Eye (tissue), 1 donor: ENCODE measurements at places on chromosomes 2 and 18.

- DNase-seq, result no peak
Measured at GRCh38 chr2:191611614-191612013, 66.3 kb upstream of the NABP1 start.

- DNase-seq, result no peak
Measured at GRCh38 chr2:215782295-215782694, 231.1 kb downstream of the MREG start.

DNA sequence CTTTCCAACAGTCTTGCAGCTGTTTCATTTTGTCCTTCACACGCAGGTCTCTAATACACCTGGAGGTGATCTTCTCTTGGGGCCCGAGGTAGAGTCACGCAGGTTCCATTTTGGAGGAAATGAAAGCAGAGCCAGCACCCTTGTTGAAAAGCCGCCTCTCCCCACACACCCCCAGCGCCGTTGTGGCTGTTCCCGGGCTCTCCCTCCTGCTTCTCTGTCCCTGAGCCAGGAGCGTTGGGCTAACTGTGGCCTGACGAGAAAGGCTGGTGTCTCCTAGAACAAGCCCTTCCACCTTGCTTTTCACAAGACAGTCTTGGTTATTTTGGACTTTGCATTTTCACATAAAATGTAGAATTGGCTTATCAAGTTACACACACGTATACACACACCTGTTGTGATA lies 16.3 kb downstream of the SNED1 start:
- DNase-seq, result no peak

DNA sequence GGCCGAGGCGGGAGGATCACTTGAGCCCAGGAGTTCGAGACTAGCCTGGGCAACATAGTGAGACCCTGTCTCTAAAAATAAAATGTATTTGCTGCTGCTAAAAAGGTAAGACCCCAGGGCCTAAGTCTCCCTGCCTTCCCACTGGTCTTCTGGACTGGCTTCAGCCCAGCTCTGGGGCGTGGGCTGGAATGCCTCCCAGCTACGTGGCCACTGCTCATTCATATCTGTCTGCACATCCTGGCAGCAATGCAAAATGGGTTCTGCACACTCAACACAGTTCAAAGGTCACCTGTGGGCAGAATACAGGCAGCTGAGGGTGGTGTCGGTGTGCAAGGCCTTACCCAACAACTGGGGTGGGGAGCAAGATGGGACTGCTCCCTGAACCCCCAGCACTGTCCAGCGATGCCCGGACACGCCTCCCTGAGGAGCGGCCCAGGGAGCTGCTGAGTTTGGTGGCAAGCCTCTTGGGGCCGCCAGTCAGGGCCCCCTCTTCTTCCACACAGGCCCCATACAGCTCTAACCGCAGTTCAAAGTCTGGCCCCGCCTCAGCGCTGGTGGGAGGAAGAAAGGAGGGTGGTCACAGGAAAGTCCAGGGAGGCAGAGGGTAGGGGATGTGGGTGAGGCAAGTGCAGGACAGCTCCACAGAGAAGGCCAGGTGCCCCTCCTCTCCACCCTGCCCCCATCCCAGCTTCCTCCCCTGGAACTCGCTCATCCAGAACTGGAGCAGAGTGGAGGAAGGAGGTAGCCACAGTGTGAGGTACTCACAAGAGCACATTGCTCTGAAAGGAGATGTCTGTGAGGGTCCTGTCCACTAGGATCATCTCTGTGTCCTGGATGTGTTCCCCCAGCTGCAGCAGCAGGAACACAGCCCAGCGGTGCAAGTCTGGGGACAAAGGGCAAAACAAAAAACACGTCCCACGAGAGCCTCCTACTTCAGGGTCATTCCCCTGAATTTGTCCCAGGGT lies 8.2 kb downstream of the WDR54 start:
- DNase-seq, result no peak

DNA sequence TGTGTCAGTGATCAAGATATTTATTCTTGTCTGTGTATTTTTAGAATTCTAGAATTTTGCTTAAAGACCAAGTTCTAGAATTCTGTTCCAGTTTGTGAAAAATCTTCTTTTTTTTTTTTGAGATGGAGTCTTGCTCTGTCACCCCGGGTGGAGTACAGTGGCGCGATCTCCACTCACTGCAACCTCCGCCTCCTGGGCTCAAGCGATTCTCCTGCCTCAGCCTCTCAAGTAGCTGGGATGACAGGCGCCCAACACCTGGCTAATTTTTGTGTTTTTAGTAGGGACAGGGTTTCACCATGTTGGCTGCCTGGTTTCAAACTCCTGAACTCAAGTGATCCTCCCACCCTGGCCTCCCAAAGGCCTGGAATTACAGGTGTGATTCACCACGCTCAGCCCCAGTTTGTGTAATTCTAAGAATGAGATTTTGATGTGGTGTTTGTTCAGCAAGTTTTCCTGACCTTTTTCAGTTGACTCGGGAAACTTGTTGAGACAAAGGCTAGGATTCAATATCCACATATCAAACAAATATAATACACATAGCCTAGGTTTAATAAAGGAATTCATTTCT lies 3.6 kb downstream of the EIF5B start:
- no peak for DNase-seq

DNA sequence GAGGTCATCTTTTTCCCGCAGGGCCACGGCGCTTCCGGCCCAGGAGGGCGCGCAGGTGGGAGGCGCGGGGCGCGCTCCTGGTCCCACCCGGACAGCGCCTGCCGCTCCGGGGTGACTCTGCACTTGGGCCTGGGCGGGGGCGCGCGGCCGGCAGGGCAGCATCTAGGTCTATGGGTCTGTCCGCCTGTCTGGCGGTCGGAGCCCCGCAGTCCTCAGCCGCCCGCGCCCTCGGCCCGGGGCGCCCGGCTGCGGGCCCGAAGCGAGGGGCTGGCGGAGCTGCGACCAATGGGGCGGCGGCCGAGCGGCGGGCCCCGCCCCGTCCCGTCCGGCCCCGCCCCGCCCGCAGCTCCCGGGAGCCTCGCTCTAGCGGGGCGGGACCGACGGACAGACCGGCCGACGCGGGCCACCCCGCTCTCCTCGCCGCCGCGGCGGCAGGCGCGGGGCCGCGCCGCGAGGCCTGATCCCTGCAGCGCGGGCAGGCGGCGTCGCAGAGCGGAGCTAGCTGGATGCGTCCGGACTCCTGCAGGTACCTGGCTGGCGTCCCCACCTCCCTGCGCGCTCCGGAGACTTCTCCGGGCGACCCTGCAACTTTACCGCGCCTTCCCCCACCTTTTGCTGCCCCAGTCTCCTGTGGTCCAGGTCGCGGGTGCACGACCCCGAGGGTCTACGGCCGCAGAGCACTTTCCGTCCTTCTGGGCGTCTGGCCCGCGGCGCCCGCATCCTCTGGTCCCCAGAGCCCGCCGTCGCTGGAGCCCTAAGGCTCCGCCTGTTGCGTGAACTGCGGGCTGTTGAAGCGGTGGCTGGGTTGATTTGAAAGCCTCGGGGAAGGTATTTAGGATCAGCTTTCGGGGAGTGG lies at the start of gene KCNS3:
Gene KCNS3, plus strand, starts transcription at position 387 of the 856 bp plus-strand sequence. CDS start 52,342 bp downstream, outside the sequence.
- DNase-seq, result peak; percentile 79

- peak; percentile 75 for DNase-seq
Measured at GRCh38 chr2:200905618-200906296, 16.6 kb downstream of the NIF3L1 start.

DNA sequence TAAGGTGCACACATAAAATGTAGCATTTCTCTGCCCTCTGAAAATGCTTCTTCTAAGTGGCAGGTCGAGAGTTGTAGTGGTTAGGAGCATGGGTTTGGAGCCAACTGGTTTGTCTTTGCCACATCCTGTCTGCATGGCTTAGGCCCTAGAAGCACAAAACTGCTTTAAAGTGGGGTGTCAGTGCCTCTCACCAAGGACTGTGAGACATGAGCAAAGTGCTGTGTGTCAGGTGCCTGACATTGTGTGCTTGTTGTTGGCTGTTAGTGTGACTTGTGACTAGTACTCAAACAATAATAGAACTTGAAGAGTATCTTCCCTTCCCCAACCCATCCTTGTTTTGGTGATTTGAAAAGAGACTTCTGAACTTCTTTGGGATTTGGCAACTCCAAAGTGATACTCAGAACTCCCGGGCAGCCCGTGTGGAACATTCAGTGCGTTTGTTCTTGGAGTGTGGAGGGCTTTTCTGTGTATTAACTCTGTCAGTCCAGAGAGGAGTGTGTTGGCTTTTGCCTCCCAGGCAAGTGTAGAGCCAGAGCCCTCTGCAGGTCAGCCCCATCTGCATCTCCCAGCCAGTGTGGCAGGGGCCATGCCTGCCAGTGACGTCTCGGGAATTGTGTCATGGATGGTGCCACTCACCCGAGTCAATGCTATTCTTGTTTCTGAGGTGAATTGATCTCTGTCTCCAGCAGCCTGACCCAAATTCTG lies 5.0 kb downstream of the MGAT5 start:
- no peak for DNase-seq

GRCh38 chr2:10019174-10019573 lies 24.2 kb upstream of the KLF11 start:
- no peak for DNase-seq

DNA sequence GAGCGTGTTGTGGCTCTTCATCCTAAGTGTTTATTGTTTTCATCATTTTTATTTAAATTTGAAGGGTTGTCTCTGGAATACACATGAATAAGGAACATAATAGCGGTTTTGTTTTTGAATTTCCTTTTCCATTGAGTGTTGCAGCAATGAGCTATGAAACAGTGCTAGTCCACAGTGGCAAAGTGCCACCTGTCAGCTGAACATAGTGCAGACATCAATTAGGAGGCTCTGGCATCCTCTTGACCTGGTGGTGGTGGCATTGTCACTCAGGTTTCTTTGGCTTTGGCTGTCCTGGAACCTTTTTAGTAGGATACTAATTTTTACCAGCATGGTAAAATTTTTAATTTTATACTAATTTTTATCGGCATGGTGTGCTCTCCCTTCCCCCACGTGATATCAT lies 63.2 kb downstream of the UGGT1 start:
- DNase-seq, result no peak

DNA sequence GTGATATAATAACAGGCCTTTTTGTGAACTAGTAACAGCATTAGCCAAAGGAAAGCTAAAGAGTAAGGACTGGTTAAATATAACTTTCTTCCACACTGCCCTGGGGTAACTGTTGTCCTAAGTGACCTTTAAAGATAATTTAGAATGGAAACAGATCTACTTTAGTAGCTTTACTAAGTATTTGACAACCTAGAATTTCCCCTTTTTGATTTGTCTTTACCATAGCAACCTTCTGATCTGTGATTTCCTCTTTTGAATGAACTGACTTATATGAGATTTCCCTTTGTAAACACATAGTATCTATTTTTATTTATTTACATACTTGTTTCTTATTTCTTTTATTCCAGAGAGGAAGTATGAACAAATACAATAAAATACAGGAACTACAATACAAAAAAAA lies 10.5 kb upstream of the KLF7 start:
- DNase-seq, result no peak

DNA sequence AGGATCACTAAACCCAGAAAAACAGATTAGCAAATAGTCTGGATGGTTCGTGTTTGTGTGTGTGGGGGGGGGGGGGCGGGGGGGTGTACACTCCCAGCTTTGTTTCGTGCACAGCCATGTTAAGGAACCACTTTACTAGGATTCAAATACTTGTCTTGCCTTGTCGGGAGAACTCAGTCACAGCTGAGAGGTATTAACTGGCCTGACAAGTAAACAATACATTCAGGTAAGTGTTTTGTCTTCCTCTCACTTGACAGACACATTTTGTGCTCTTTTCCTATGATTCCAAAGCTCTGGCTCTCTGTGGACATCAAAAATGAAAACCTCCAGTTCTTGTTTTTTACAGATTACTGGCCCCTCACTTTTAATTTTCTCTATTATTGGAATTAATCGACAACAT lies 173.5 kb downstream of the LRP1B start:
- no peak for DNase-seq

GRCh38 chr2:21270708-21271122 lies 146.9 kb downstream of the TDRD15 start:
- DNase-seq, result no peak

- no peak for DNase-seq
Measured at GRCh38 chr18:76855594-76855993, 33.2 kb downstream of the ZNF236 start.

GRCh38 chr2:213696442-213696841 lies 412.2 kb downstream of the SPAG16 start:
- no peak for DNase-seq

GRCh38 chr18:25992566-25992965 lies 97.8 kb downstream of the SS18 start:
- DNase-seq, result no peak

DNA sequence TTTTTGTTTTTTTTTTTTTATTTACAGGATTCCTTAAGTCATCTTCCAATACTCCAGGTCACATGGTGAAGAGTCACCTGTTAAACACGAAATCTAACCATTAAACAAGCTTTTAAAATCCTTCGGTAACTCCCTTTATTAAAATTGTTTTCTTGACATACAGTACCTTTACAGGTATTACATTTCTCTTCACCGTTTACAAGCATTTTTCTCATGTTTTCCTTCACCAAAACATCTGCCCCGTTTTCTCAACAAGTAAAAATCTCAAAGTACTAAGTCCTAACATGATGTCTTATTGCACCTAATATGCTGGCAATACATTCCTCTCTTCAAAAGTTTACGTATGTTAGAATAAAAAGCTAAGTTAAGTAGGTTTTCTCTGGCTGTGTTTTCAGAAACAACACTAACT lies 1.1 kb downstream of the PUM2 start:
- no peak for DNase-seq

- no peak for DNase-seq
Measured at GRCh38 chr2:45871025-45871424, 219.6 kb downstream of the PRKCE start.

DNA sequence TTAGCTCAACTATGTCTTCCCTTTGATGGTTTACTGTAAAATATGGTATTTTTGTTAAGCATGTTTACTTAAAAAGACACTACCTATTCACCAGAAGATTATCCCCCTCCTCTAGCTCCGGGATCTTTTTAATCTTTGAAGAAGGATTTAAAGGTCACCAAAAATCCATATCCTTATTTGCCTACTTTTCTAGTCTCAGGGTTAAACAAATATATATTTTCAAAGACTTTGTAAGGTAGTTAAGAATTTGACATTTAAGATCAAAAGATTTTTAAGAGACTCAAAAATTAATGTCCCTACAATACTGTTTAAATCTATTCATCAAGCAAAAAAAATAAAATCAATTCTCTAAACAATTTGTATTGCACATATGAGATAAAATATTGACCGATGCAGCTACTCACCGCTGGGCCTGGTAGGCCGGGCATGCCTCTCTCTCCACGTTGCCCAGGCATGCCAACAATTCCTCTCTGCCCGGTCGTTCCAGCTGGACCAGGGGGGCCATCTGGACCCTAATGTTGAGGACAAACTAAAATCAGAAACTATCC lies 76.1 kb downstream of the COL3A1 start:
- no peak for DNase-seq

- no peak for DNase-seq
Measured at GRCh38 chr2:214543386-214543955, 132.6 kb downstream of the VWC2L start.

- no peak for DNase-seq
Measured at GRCh38 chr2:149849136-149849535, 261.6 kb upstream of the MMADHC start.

GRCh38 chr2:133680343-133681049 lies 112.2 kb upstream of the NCKAP5 start:
- DNase-seq, result no peak
